Ascending aorta (tissue), 2 donors: ENCODE measurements at places on chromosomes 3 and 15. TPM values are rescaled to one million over a fixed set of nuclear protein-coding genes. Genes with fewer than 3 reads are reported as not detected.

The ZCWPW2 gene
- not detected for total RNA-seq

The MLF1 gene
- 3.3 TPM for total RNA-seq

The KBTBD13 gene
- total RNA-seq, result 0.21 TPM

The SMCO1 gene
- total RNA-seq, result not detected

- no peak for DNase-seq
These were observed 18.8 kb downstream of the B4GALT4 start for GRCh38 chr3:119221779-119222320.

DNA sequence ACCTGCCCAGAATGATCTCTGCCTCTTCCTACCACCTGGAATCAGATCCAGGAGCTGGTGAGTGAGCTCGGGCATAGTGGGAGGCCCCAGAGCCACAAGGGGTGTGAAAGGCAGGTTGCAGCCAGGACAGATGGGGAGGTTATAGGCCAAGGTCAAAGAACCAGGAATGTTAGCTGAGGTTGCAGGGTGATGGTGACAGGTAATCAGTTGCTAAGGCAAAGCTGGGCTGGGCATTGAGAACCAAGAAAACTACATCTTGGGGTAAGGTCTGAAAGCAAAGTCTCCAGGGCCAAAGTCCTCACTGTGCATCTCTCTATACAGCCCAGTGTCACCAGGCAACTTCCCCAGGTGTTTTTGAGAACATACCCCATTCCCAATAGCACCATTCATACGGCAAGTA, 38.4 kb upstream of the SLC6A11 start:
- DNase-seq, result no peak

- no peak for DNase-seq
These were observed 181.3 kb upstream of the CTDSPL start for GRCh38 chr3:37680401-37680800.

- no peak for DNase-seq
These were observed 779 bp downstream of the GRIP2 start for GRCh38 chr3:14539384-14539741.

DNA sequence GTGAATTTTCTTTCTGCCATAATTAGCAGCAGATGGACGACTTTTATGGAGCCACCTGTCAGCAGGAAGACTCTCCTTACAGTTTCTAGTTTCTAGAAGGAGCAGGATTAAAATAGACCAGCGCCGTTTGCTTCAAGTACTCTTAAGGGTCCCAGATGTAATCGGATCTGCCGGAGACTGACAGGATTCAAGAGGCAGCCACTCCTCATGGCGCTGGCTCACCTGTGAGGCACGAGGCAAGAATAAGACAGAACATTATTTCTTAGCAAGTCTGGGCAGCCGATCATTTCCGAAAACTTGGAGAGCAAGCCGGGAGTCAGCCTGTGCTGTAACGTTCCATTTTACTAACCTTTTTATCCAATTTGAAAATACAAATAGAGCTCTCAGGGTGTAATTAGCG, 410.4 kb upstream of the RORA start:
- DNase-seq, result no peak

- DNase-seq, result no peak
These were observed 885.9 kb downstream of the FHIT start for GRCh38 chr3:60365360-60365759.

DNA sequence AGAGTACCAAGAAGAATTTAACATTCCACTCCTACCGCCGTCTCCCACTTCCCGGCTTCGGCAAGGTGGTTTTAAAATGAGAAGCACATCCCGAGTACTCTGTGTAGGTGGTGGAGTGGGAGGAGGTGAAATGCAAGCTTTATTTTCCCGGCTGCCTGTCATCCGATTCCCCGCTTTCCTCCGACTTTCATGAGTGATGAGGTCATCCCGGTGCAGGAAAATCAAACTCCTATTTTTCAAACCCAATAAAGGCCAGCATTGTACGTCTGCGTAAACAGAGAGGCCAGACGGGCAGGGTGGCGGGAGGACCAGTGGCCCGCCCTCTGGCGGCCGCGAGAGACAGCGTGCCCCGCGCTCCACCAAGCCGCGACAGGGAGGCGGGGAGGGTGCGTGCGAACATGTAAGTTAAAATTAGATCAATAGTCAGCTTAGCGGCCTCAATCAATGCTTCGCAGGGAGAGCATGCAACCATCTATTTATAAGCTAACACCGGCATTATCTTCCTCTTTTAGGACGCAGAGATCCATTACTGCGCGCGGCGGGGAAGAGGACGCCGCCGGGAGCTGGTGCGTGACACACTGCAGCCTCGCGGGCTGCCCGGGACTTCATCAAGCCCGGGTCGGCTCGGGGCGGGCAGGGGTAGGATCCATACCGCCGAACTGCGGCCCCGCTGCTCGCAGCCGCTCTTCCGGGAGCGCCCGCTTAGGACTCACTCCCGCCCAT, 163.3 kb downstream of the CD47 start:
- no peak for DNase-seq

- no peak for DNase-seq
These were observed 69.6 kb upstream of the COL8A1 start for GRCh38 chr3:99568663-99569335.
